Dermis blood vessel endothelial cell (primary cell): ENCODE measurements at places on chromosomes 3 and 15. TPM values are rescaled to one million over a fixed set of nuclear protein-coding genes. Genes with fewer than 3 reads are reported as not detected.
A peak's percentile ranks its signal among the peaks of the same experiment; 100 is the strongest.

GRCh38 chr3:133514418-133514817 lies 59.1 kb upstream of the CDV3 start:
- DNase-seq, result no peak

- DNase-seq, result no peak
Measured at GRCh38 chr3:146682171-146682570, 77.0 kb upstream of the PLSCR5 start.

Gene HDC
- total RNA-seq, result not detected in 2 replicates

GRCh38 chr3:86937306-86937791 lies 53.6 kb downstream of the VGLL3 start:
- no peak for DNase-seq

DNA sequence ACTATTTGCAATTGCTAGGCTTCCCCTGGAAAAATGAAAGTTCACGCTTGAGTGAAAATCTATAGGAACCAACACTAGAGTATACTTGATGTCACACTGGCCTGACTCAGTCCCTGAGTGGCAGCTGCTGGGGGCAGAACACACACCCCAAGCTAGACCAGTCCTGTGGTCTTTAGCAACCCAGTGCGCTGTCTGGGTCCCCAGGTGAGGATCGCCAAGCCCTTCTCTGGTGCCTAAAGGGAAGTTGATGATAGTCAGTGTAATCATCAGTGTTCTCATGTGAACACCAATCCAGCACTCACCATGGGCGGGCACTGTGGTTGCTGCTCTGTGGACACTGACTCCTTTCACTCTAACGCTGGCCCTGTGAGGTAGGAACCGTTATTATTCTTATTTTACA lies 11.2 kb downstream of the ALDH1A3 start:
- DNase-seq, result no peak

DNA sequence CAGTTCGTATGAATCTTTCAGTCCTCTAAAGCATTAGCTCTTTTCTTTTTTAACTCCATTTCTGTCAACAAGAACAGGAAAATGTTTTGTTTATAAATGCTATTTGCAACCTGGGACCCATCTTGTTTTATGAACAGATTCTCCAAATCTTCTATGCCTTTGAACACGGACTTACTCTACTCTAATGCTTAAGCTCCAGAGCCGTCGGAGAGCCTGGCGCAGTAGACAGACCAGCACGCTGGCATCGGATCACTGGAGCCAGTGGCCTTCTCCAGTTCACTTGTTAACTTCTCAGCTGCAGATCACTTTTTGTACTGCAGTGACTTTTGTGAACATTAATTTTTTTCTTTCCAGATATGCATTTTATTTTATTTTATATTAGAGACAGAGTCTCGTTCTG lies 122.8 kb downstream of the GHSR start:
- no peak for DNase-seq

Gene CYP1A2
- total RNA-seq, result not detected in 2 replicates

Gene POPDC2
- total RNA-seq, result 0.33 and 1.7 TPM in 2 replicates

Gene PLIN1
- under 0.01 TPM in 1 of 2 replicates, not detected in the other for total RNA-seq

DNA sequence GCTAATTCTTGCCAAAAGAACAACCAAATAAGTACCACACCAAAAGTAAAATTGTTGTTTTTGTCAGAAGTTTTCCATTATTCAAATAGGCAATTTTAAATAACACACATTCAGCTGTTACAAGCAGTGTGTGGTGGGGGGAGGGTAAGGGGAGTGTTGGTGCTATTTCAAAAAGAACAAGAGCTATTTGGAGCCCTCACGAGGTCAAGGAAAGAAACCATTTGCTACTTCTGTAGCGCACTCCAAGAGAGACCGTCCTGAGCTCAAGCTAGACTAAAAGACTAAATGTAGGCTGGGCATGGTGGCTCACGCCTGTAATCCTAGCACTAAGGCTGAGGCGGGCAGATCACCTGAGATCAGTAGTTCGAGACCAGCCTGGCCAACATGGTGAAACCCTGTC lies 21.2 kb upstream of the IGF2BP2 start:
- DNase-seq, result no peak

Gene ANKUB1
- not detected in 2 replicates for total RNA-seq

Gene DNASE1L3
- 1.7 and 10.6 TPM in 2 replicates for total RNA-seq

DNA sequence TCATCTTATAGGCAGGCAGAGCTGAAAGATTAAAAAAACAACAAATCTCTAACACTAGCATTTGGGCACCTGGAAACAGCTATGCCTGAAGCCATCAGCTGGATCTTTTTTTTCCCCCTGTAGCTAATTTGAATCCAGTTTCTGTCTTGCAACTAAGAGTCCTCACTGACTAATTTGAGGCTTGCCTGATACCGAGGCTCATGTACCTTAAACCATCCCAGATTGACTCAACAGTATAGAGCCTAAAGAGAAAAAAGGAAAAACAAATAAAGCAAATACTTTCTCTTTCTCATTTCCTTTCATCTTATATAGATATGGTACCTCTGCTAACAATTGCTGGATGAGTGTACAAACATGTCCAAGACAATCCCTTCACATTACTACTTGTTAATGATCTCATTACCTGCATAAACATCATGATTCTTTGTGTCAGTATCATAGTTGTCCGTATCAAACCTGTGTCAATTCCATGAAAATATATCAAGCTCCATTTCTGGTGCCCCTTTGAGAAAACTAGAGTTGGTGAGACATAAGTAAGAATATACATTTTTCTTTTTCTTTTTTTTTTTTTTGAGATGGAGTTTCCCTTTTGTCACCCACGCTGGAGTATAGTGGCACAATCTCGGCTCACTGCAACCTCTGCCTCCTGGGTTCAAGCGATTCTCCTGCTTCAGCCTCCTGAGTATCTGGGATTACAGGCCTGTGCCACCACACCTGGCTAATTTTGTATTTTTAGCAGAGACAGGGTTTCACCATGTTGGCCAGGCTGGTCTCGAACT lies 43.1 kb downstream of the BHLHE40 start:
- DNase-seq, result peak; percentile 29

Gene GOLGA6L9
- total RNA-seq, result 0.85 and 1.3 TPM in 2 replicates

GRCh38 chr15:66364944-66365528 lies 8.6 kb upstream of the TIPIN start:
- DNase-seq, result no peak

DNA sequence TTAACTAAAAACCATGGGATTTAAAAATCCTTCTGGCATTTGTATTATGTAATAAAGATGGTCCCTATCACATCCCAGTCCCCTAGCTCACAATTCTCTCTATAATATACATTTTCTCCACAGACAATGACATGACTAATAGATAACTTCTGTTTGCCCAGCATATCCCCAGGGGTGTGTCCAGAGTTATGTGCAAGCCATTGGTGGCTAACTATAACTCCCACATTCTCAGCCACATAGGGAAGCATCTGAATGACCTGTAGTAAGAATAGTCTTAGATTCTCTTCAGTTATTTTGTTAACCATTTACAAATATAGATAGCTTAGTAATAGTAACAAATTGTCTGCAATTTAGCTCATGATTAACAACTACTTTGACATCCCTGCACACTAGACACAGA lies 52.2 kb upstream of the RBSN start:
- DNase-seq, result no peak

Gene RGMA
- total RNA-seq, result 0.34 and 0.47 TPM in 2 replicates

Gene SQOR
- 128 and 161 TPM in 2 replicates for total RNA-seq

- DNase-seq, result no peak
Measured at GRCh38 chr3:21691036-21691435, 60.0 kb downstream of the ZNF385D start.

GRCh38 chr15:90142216-90143165 lies 40.2 kb upstream of the IDH2 start:
- DNase-seq, result no peak

DNA sequence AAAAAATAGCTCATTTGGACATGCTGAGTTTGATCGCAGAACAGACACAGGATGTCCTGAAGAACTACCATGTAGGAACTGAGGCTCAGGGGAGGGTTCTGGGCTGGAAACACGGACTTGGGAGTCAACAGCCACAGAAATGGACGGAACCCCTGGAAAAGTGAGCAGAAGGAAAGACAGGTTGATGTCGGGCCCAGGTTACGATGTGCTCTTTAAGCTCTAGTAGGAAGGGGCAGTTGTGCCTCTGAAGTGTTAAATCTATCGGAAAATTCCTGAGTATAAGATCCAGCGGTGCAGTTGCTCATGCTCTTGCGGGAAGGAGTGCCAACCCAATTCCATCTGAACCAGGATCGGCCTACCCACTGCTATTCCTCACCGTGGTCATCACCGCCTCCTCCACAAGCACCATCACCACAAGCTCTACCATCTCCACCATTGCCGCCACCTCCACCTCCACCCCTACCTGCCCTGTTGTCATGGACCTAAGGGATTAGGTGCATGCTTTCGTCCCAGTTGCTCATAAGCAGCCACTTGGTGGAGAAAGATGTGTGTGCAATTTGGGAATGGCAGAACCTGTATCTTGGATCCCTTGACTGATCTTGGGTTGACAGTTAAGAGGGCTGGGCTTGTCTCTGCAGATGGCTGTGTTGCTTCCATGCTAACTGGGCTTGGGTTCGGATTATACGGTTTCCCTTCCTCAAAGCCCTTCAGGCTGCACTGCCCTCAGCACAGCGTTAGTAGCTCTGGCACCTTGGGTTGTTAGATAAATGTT lies 108.5 kb downstream of the ASB7 start:
- no peak for DNase-seq

GRCh38 chr15:77620297-77620696 lies 12.4 kb downstream of the LINGO1 start:
- no peak for DNase-seq

DNA sequence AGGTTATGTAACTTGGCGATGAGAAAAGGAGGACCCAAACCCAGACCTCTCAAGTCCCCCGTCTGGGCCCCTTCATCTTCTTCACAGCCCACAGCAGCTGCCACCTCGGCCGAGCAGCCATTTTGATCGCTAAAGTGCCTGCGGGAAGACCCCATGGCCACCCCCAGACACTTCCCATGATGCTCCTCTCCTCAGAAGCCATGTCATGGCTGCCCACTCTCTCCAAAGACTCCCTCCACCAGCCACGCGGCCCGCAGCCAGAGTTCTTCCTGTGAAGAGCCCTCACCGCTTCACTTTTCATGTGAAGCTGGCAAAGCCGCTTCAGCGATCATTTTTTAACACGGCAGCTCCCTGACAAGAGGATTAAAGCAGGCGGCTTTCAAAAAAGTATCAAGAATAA lies 335.2 kb downstream of the RORA start:
- DNase-seq, result no peak

Gene ASB14
- not detected in 2 replicates for total RNA-seq

- DNase-seq, result no peak
Measured at GRCh38 chr15:84795186-84795585, 22.0 kb upstream of the ALPK3 start.

- DNase-seq, result no peak
Measured at GRCh38 chr3:134620476-134621115, 30.2 kb downstream of the KY start.

Gene MASP1
- total RNA-seq, result 0.68 and 2.3 TPM in 2 replicates

Gene EFHB
- 0.19 TPM in 1 of 2 replicates, not detected in the other for total RNA-seq

Gene DNAJC13
- 71.6 and 98.6 TPM in 2 replicates for total RNA-seq

DNA sequence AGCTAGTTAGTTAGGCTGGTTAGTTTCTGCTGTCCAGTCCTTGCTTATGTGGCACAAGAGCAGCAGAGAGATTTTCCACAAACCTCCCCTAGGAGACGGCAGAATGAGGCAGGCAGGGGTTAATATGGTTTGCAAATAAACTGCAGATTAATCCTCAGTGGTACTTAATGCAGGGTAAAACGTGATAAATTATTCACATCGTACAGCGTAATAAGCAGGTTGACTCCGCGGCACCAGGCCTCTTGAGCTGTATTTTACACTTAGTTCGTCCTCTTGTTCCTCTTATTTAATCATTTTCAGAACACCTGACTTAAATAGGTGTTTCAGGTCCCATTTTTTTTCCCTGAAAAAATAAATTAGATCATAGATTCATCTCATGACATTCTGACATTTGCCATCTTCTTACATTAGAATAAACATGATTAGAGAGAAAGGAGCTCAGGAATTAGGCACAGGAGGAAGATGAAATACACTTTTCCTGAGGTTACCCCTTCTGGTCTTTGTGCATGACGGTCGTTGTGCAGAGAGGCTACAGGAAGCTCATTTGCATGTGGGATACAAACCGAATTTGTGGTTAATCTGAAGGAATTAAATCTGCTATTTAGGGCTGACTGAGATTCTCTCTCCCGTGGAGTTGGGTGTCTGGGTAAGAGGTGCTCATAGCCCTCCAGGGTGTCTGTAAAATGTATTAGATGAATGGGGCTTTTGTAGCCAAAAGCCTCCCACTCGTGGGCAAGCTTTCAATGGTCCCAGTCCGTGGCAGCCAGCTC lies 27.1 kb upstream of the VPS8 start:
- no peak for DNase-seq

- no peak for DNase-seq
Measured at GRCh38 chr3:187900993-187901755, 155.9 kb upstream of the BCL6 start.

GRCh38 chr3:157313186-157313585 lies 123.5 kb upstream of the PTX3 start:
- DNase-seq, result no peak

Gene FAN1
- 12.6 and 15.3 TPM in 2 replicates for total RNA-seq

DNA sequence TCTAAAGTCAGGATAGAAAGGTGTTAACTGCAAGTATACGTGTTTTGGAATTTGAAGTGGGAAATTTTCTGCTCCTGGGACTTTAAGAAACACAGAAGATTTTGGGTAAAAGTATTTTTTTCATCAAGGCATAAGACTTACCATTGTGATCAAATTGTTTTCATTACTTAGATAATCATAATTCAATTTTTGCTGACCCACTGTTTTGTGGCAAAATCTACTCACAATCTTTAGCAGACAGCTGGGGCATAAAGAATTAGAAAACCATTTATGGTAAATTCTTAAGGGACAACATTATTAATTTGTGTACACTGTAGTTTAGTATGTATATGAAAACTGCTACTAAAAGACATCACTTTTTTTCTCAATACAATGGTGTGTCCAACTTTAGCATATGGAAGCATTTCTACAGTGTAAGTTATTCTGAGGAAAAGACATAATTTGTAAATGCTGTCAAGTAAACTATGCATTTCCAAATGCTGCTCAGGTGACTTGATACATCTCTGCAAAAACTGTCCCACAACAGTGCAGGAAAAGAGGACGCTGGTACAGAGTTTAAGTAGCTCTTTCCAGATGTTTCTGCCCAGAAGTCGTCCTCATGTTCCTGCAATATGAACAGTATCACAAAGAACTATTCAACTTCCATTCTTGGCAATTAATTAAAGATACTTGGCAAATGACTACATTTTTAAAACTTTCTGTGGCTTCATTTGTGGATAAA lies 52.3 kb downstream of the THSD4 start:
- no peak for DNase-seq

- no peak for DNase-seq
Measured at GRCh38 chr3:191334346-191334893, 4.1 kb upstream of the UTS2B start.

- DNase-seq, result peak; percentile 27
Measured at GRCh38 chr15:75425966-75426500, 25.5 kb downstream of the SIN3A start.

DNA sequence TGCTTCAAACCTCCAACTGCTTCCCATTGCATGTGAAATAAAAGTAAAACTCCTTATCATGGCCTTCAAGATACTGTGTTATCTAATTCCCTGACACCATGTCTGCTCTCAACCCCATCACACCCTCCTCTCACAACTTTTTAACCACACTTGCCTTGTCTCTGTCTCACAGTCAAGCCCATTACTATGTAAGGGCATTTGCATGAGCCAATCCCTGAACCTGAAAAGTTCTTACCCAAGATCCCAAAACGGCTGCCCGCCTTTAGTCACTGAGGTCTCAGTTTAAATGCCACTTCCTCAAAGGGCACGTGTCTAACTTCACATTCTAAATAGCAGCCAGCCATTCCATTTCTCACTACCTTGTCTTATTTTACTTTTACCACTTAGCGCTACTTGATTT lies 83.1 kb downstream of the SST start:
- DNase-seq, result no peak

Gene AMIGO3
- 1.0 TPM in 1 of 2 replicates, not detected in the other for total RNA-seq

Gene KLHL40
- 0.17 TPM in 1 of 2 replicates, not detected in the other for total RNA-seq

- peak; percentile 93 for DNase-seq
Measured at GRCh38 chr3:102163039-102163817, 271.6 kb upstream of the ZPLD1 start.
